Vagina (tissue), 2 donors: ENCODE measurements at places on chromosomes 12 and 14. TPM values are rescaled to one million over a fixed set of nuclear protein-coding genes. Genes with fewer than 3 reads are reported as not detected.

KLRB1 gene
- 1.5 TPM for total RNA-seq

SLC25A21 gene
- 0.49 TPM for total RNA-seq

RBM19 gene
- total RNA-seq = 25.5 TPM

LRRC10 gene
- not detected for total RNA-seq

GRIN2B gene
- 0.49 TPM for total RNA-seq

CCDC177 gene
- not detected for total RNA-seq

TTC9 gene
- total RNA-seq = 6.1 TPM

TAS2R46 gene
- total RNA-seq = 2.0 TPM

SLC8A3 gene
- total RNA-seq = 0.49 TPM

TSPAN11 gene
- total RNA-seq = 2.5 TPM

DNA sequence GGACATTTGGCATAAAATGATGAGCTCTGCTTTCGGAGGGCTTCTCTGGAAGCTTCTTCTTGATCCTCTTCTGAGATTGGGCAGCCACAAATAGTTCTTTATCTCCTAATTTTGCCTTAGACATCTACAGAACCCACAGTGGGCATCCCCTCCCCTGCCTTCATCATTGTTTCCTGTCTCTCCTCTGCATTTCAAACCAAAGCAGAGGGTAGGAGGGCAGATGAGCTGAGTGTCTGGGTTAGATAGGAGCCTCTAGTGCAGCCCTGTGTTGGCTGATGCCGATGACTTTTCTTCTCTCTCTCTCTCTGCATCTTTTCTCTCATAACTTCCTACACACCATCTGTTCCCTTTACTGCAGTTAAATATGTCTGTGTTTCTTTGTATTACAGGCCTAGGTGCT, 8.5 kb upstream of the IL26 start:
- H3K27ac ChIP-seq = no peak overlapping the region
- peaks cover 23% of the 10 kb centered on the region for H3K4me1 ChIP-seq
- no peak overlapping the region for H3K4me3 ChIP-seq
- DNase-seq = no peak

DNA sequence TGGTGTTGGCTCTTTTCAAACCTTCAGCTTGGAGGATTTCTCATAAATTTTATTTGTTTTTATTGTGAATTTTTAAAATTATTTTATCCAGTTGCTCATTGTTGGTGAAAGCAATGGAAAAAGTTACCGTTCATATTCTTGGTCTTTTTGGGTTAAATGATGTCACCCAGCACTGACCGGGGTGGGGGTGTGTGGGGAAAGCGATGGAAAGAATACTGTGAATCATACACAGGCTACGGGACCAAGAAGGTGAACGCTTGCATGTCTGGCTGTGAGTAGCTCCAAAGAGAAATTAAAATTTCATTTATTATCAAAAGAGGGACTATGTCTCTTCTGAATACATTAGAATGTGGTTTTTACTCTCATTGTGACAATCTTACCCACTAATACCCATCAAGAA, 430.1 kb downstream of the AEBP2 start:
- DNase-seq = no peak
- no peak overlapping the region for H3K27ac ChIP-seq
- H3K4me1 ChIP-seq = no peaks in the 10 kb centered on the region
- H3K36me3 ChIP-seq = no peaks in the 10 kb centered on the region
- no peaks in the 10 kb centered on the region for H3K27me3 ChIP-seq
- H3K4me3 ChIP-seq = no peak overlapping the region

DNA sequence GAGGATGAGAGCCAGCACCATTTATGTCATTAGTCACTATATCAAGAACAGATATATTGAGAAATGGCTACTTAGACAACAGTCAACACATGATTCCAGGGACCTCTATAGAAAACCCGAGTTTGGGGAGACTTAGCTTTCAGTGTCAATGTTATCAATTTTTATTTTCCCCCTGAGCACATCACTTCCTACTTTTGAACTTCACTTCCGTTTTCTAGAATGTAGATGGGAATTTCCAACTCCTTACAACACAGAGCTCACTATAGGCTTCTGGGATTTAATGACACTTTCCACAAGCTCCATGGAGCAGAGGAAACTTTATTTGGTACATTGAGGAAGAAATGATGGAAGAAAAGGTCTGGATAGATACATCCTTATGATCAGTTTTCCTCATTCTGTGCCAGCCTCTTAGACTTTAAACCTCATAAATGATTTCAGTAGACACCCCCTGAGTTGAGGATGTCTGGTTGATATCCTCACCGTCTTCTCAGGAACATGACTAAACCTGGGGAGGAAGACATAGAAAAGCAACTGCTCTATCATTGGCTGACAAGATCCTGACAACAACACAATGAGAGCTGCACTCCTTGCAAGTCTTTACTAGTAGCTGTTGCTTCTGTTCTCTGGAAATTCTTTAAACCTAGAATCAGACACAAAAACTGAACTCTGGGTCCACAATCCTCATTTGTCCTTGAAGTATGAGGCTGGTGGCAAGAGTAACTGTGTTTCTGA, 449.4 kb upstream of the OR4E1 start:
- no peak overlapping the region for H3K27ac ChIP-seq
- no peaks in the 10 kb centered on the region for H3K4me1 ChIP-seq
- H3K4me3 ChIP-seq = no peak overlapping the region
- H3K36me3 ChIP-seq = no peaks in the 10 kb centered on the region
- DNase-seq = no peak
- no peaks in the 10 kb centered on the region for H3K27me3 ChIP-seq

- H3K27me3 ChIP-seq = no peaks in the 10 kb centered on the region
- H3K27ac ChIP-seq = peak overlapping the region; percentile 81
- H3K4me3 ChIP-seq = peak overlapping the region; percentile 14
- peaks cover 21% of the 10 kb centered on the region for H3K4me1 ChIP-seq
- DNase-seq = no peak
- H3K36me3 ChIP-seq = no peaks in the 10 kb centered on the region
Observed at GRCh38 chr12:124713041-124713435, 145.6 kb upstream of the NCOR2 start.

- H3K27ac ChIP-seq = no peak overlapping the region
- no peaks in the 10 kb centered on the region for H3K27me3 ChIP-seq
- no peaks in the 10 kb centered on the region for H3K36me3 ChIP-seq
- H3K4me1 ChIP-seq = no peaks in the 10 kb centered on the region
Observed at GRCh38 chr12:111792155-111792855, 25.6 kb downstream of the ALDH2 start.

- no peak for DNase-seq
- H3K27me3 ChIP-seq = no peaks in the 10 kb centered on the region
- peaks cover 63% of the 10 kb centered on the region for H3K4me1 ChIP-seq
- no peak overlapping the region for H3K27ac ChIP-seq
- H3K36me3 ChIP-seq = no peaks in the 10 kb centered on the region
Observed at GRCh38 chr14:102606296-102606695, 13.8 kb downstream of the RCOR1 start.

DNA sequence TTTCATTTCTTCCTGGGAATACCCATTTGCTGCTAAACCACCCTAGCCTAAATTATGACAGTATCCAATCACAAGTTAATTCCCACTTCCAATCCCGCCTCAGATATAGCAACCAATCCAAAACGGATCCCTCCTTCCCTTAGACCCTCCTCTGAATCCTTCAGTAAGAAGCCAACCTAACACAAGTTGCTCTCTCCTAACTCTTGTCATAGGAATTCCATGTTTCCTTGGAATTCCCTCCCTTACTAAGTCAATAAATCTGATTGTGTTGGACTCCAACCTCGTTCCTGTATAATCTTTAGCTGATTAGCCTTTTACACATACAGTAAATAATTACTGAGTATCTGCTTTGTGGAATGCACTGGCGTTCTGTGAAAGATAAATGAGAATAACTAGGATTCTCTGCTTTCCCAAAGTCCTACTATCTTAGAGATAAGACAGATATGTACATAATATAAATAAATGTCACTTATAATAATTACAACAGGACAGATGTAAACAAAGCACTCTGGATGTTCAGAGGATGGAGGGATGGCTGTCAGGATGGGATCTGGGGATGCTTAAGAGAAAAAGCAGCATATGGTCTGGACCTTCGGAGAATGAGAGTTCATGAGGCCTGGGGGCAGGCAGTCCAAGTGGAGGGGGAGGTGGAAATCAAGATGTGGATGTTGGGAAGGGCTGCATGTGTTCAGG, 185.8 kb upstream of the SOX5 start:
- no peak for DNase-seq
- no peak overlapping the region for H3K4me3 ChIP-seq
- H3K27me3 ChIP-seq = no peaks in the 10 kb centered on the region
- H3K27ac ChIP-seq = no peak overlapping the region
- no peaks in the 10 kb centered on the region for H3K4me1 ChIP-seq
- no peaks in the 10 kb centered on the region for H3K36me3 ChIP-seq

DNA sequence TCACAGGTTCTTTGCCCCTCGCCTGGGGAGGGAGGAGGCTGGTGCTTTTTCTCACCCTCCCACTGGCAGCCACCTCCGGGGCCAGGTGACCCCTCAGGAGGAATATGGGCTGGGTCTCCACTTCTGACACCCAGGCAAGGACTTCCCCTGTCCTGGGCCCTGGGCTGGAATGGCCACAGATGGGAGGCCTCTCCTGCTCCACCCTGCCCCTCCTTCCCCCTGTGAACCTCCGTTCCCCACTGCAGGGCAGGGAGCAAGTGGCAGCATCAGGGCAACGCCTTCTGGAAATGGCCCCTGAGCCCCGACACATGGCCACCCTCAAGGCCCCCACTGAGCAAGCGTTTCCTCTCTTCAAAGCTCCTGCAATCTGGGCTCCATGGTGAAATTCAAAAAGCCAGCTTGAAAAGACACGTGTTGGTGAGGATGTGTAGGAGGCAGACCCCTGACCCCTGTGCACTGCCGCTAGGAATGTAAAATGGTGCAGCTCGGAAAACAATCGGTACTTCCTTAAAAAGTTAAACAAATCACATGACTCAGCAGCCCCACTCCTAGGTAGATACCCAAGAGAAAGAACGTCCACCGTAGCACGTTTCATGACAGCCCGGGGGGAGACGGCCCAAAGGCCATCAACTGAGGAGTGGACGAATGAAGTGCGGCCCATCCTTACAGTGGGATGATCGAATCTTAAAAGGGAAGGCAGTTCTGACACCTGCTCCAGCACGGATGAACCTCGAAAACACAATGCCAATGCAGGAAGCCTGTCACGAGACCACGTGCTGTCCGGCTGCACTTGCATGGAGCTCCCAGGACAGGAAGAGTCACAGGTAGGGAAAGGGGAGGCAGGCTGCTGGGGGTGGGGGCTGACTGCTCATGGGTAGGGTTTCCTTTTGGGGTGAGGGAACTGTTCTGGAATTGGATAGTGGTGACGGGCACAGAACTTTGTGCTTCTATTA, 11.5 kb downstream of the XRCC3 start:
- H3K36me3 ChIP-seq = no peaks in the 10 kb centered on the region
- H3K27me3 ChIP-seq = no peaks in the 10 kb centered on the region
- no peak overlapping the region for H3K27ac ChIP-seq
- DNase-seq = no peak
- H3K4me3 ChIP-seq = no peak overlapping the region
- peaks cover 28% of the 10 kb centered on the region for H3K4me1 ChIP-seq

- no peak overlapping the region for H3K27ac ChIP-seq
- H3K27me3 ChIP-seq = no peaks in the 10 kb centered on the region
- no peak for DNase-seq
- H3K36me3 ChIP-seq = no peaks in the 10 kb centered on the region
- H3K4me1 ChIP-seq = no peaks in the 10 kb centered on the region
- H3K4me3 ChIP-seq = no peak overlapping the region
Observed at GRCh38 chr14:96030108-96030760, 8.9 kb upstream of the C14orf132 start.

DNA sequence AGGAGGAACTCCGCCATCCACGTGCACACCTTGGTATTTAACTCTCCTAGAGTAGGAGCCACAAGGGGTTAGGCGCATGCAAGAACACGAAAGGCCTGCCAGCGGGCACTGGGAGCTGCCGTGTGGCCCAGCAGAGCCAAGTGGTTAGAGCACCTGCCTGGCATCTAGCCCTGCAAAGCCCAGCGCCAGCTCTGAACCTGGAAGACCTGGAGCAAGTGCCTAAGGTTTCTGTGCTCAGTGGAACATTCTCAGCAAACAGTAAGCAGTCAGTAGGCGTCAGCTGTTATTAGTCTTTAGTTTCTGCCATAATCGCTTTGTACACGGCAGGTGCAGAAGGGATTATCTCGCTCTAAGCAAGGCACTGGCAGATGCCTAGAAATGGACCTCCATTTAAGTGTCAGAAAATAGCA, 55.4 kb downstream of the SETD3 start:
- no peak for DNase-seq
- H3K27me3 ChIP-seq = no peaks in the 10 kb centered on the region
- H3K27ac ChIP-seq = no peak overlapping the region

DNA sequence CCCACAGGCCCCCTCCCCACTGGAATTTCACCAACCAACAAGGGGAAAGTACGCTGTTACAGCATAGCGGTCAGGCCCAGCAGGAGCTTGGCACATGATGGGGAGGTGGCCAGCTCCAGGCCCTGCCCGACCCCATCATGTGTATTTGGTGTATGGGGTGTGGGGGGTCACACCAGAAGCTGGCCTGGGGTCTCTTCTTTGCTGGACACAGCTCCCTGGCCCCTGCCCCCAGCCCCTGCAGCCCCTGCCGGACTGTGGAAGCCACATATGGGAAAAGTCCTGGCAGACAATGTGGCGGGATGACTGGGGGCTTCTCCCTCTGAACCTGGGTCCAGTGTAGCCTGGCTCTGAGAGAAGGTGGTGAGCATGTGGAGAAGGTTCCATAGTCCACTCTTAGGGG, 12.4 kb downstream of the NGB start:
- H3K27ac ChIP-seq = no peak overlapping the region
- no peaks in the 10 kb centered on the region for H3K4me1 ChIP-seq
- H3K36me3 ChIP-seq = no peaks in the 10 kb centered on the region
- DNase-seq = no peak
- no peak overlapping the region for H3K4me3 ChIP-seq

- no peaks in the 10 kb centered on the region for H3K27me3 ChIP-seq
- H3K27ac ChIP-seq = no peak overlapping the region
- H3K36me3 ChIP-seq = no peaks in the 10 kb centered on the region
- no peak for DNase-seq
- H3K4me3 ChIP-seq = no peak overlapping the region
- H3K4me1 ChIP-seq = no peaks in the 10 kb centered on the region
Observed at GRCh38 chr14:77245820-77246219, 25.2 kb downstream of the NGB start.

DNA sequence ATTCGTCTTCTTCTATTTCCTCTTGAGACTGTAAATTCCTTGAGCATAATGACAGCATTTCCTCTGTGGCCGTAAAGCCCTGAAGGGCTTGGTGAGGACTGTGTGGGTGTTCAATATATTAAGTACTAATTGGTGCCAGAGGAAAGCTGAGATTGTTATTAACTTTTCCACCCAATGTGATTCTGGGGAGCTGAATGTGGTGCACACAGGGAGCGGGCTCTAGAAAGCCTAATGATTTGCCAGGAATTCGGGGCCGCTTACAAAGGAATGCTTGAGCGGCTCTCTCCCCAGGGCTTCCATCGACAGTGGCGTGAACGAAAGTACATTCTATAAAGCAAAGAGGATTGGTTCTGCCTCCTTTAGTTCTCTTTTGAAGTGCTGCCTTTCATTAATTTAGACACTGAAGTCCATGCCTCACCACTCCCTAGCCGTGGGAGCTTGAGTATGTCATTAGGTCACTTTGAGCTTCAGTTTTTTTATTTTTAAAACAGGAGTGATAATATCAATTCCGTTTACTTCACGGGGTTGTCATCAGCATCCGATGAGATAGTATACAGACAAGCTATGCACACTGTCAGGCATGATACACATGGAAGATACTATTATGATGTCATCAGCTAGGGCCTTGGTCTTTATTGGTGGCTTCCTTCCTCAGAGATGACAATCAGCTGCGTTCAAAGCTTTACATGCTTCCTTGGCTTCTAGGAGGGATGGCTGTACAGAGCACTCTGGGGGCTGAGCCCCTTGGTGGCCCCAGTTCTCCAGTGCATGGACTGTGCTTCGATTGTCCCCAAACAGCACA, 11.0 kb upstream of the GSG1 start:
- H3K27me3 ChIP-seq = no peaks in the 10 kb centered on the region
- no peaks in the 10 kb centered on the region for H3K36me3 ChIP-seq
- peaks cover 9% of the 10 kb centered on the region for H3K4me1 ChIP-seq
